ENCODE measurements at places on chromosomes 16 and 17.

GRCh38 chr16:1884155-1884760 is 12.3 kb upstream of the MEIOB start:
- DNase-seq = no peak

- DNase-seq = no peak
These were observed 336.8 kb upstream of the MON1B start for GRCh38 chr16:76854234-76854633.

DNA sequence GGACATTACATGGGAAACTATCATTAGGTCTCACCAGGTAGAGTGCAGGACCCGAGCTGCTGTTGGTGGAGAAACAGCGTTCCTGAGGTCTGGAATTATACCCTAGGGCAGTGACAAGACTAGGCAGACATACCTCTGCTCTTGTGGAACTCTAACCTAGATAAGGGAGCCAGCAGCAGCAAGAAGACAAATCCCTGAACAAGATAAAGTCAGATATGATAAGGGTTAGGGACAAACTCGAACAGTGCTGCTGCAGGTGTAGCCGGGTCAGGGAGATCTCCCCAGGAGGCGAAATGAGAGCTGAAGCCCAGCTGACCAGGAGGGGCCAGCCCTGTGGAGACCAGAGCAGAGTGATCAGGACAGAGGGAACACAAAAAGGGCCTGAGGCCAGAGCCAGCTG is 34.7 kb downstream of the ARSG start:
- no peak for DNase-seq

GRCh38 chr17:27654136-27654535 is 23.1 kb downstream of the LGALS9 start:
- no peak for DNase-seq

DNA sequence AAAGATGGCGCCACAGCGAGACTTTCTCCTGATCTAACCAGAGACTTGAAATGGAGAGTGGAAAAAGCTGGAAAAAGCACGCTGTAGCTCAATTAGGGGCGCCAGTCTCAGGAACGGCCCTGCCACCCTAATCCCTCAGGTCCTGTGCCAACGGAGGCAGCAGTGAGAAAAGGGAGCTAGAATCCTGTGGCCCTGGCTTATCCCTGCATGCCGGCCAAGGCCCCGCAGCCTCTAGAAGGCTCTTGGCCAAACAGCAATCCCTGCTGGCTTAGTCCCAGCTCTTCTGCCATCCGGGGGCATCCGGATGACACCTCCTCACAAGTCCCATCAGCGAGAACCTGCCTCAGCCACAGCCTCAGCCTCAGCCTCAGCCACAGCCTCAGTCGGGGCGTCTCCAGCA is 69.8 kb downstream of the MRM3 start:
- DNase-seq = no peak

DNA sequence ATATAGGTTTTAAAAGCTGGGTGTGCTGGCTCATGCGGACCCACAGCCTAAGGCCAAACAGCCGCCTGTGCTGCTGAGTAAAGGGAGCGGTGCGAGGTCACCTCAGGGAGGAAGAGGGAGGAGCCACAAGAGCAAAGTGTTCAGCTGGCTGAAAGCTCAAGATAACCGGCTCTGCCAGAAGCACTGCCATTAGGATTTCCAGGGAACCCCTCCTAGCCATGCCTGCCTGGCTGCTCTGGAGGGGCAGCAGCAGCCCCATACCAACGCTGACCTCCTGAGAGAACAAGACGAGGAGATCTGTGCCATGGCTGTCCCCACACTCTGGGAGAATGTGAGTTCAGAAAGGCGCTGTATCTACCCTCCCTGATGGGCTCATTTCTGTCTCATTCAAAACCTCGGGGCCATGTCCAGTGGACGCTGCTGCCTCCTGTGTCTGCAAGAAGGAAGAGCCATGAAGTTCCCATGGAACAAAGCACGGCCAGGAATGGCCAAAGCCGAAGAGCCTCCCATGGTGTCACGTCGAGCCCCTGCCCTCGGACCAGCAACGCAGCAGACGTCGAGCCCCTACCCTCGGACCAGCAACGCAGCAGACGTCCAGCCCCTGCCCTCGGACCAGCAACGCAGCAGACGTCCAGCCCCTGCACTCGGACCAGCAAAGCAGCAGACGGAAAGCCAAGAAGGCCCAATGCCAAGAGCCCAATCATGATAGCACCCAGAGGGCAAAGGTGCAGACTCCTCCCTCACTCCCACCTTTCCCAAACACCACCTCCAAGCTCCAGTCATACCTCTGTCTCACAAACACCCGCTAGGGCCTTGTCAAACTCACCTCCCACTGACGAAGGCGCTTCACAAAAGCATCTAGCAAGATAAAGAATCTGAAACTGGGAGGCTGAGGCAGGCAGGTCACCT is 107.0 kb downstream of the ANKRD11 start:
- DNase-seq = peak; percentile 59

DNA sequence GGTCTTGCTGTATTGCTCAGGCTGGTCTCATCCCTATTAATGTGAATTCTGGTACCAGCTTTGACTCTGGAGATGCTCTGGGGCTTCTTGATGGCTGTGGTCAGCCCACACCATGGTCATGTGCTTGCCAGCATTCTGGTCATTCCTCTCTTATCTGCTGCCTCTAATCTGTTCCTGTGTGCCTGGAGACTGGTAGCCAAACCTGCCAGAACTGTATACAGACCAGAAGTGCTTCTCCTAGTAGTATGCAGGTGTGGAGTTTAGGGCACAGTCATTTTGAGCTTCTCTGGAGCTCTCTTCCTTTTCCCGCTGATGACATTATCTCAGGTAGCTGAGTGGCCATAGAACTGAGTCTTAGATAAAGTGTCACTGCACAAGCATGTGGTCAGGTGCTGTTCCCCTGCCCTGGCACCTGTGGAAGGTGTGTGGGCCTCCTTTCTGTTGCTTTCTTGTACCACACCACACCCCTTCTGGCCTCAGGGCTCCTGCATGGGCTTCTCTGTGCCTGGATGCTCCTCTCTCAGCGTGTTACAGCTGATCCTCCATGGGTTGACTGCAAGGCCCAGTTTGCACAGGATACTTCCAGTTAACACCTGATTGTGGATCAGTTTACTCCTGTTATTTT is 162.7 kb downstream of the SPECC1 start:
- no peak for DNase-seq

DNA sequence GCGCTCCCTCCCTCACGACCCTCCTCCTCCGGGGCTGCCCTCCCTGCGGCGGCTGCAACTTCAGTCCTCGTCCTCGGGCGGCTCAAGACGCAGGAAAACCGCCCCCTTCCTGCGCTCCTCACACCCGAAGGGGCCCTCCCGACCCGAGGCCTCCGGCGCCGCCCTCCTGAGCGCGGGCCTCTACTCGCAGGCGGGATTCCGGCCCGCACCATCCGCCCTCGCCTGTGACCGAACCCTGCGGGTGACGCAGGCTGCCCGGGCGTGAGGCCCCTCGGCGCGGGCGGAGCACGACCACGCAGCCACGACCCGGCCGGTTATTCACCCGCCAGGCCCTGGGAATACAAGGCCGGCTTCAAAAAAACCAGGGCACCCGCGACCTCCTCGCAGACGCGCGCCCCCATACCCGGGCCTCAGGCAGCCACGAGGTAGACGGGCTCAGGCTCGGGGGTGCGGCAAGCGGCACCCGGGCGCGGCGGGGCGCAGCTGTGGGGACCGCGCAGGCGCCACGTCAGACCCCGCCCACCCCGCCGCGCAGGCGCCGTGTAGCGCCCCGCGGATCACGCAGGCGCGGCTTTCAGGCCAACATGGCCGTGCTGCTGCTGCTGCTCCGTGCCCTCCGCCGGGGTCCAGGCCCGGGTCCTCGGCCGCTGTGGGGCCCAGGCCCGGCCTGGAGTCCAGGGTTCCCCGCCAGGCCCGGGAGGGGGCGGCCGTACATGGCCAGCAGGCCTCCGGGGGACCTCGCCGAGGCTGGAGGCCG is at the start of gene SPG7:
Gene SPG7, plus strand, starts transcription at position 570 of the 757 bp plus-strand sequence. Its CDS starts 15 bp downstream, at position 585.
- DNase-seq = peak; percentile 96

DNA sequence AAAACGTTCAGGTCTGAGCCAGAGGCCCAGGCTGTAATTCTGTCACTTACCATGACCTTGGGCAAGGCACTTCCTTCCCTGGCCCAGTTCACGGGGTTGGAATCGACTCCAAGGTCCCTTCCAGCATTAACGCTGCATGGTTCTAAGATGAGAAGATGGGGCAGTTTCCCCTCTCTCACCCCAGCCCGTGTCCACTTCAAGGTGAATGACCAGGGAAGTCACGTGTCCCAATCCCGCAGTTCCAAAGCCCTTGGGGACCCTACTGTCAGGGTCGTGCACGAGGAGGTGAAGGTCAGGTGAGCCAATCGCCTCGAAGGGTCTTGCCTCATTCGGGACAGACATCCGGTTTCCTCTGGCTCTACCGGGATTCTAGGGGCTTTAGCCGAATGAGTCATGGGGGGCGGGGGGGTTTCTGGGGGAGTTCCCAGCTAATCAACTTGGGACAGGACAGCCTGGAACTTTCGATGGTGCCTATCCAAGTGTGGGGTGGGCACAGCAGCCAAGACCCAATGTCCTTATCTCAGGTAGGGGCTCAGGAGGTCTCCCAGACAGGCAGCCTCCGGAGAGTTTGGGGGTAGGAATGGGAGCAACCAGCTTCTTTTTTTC is 762 bp upstream of the CSF3 start:
- DNase-seq = no peak

- DNase-seq = peak; percentile 53
These were observed 16.7 kb downstream of the RFFL start for GRCh38 chr17:35046740-35047283.

DNA sequence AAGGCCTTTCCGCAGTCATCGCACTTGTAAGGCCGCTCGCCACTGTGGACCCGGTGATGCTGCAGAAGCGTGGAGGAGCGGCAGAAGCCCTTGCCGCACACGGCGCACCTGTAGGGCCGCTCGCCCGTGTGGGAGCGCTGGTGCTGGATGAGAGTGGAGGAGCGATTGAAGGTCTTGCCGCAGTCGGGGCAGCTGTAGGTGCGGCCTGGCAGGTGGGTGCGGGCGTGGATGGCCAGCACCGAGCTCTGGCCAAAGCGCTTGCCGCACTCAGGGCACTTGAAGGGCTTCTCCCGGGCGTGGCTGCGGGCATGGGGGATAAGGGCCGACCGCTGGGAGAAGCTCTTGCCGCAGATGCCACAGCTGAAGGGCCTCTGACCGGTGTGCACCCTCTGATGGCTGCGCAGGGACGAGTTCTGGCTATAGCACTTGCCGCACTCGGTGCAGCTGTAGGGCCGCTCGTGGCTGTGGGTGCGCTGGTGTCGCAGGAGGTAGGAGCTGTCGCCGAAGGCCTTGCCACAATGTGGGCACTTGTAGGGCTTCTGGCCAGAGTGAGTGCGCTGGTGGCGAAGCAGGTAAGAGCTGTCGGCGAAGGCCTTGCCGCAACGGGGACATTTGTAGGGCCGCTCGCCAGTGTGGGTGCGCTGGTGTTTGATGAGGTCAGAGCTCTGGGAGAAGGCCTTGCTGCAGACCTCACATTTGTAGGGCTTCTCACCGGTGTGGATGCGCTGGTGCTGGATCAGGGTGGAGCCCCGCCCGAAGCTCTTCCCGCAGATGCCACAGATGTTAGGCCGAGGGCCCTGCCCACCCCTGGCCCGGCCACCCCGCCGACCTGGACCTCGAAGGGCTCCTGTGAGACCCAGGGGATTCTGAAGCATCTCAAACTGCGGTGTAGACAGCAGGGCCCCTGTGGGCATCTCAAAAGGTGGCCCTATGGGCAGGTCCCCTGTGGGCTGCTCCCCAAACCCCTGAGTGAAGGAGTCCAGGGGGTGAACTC is 1.5 kb downstream of the ZNF768 start:
- no peak for DNase-seq

DNA sequence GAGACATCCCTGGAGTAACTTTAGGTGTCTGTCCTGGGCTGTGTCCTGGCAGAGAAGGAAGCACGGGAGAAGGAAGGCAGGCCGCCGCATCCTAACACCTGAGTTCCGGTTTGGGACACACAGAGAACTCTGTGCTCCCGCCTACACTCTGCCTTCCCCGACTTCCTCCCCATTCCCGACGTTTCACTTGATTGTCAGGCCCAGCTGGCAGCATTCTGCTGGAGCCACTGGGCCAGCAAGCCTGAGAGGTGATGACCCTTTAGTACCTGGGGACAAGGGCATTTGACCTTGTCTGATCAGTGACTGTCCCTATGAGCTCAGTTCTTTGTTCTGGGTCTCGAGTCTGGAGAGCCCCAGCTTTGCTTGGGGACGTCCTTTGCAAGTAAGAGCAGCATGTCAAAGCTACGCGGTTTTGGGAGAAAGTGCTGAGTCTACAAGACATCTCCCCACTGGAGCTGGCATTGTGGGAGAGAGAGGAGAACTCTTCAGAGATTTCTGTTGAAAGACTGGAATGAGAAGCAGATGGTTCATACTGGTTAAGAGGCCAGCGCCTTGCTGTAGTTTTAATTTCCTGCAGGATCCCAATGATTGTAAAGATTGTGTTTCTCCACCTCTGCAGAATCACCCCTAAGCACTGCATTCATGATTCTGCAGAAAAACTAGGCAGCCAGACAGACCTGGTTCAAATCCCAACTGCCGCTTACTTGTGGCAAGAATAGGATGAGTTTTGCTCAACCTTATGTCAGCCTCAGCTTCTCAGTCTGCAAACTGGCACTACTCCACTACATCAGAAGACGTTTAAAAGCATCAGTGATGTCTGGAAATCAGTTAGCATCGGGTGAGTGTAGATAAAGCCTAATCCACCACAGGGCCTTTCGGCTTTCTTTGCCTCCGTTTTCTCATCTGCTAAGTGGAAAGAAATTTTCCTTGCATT is 20.6 kb downstream of the ABAT start:
- DNase-seq = no peak

- DNase-seq = no peak
These were observed 65.5 kb downstream of the PIGL start for GRCh38 chr17:16282522-16282921.

- no peak for DNase-seq
These were observed 58.8 kb upstream of the RHBDL3 start for GRCh38 chr17:32206861-32207260.
